Posterior cingulate gyrus (tissue), 11 donors: ENCODE measurements at places on chromosomes 12 and 14.

DNA sequence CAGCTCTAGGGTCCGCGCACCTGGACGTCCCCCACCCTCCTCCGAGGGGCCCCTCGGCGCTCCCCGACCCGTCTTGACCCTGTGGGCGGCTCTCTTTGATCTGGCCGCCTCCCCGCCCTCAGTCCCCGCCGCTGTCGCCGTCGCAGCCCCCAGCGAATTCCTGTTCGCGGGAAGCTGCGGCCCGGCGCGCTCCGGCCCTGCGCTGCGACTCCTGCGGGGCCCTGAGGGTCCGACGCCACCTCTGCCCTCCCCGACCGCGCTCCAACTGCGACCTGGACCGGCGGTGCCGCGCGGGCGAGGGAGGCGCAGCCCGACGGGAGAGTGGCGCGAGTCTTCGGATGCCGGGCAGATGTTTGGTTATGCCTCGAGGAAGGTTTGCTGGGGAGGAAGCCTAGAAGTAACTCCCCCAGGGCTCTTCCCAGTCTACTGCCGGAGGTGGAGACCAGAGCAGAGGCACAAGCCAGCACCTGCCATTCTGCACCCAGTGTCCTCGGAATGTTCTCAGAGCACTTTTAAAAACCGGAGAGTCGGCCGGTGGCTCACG, 440 bp upstream of the ISM2 start:
- DNase-seq: no peak

GRCh38 chr12:97177481-97177880, 270.4 kb downstream of the NEDD1 start:
- no peak for DNase-seq

DNA sequence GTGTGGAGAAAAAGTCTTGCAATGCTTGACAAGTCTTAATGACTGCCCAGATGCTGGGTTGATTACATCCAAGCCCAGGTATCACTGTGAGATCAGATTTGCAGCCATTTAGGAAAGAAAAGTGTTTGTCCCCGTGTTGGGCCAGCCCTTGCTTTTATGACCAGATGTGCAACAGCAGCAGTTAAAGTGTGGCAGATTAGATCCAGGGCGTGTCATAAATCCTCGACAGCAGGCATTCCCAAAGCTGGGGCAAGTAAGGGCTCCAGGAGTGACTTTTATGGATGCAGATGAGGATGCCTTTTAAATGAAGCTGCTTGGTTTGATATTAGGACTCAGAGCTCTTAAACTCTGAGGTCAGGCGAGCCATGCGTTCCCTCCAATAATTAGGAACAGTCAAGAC, 1.7 kb downstream of the SMOC1 start:
- no peak for DNase-seq

DNA sequence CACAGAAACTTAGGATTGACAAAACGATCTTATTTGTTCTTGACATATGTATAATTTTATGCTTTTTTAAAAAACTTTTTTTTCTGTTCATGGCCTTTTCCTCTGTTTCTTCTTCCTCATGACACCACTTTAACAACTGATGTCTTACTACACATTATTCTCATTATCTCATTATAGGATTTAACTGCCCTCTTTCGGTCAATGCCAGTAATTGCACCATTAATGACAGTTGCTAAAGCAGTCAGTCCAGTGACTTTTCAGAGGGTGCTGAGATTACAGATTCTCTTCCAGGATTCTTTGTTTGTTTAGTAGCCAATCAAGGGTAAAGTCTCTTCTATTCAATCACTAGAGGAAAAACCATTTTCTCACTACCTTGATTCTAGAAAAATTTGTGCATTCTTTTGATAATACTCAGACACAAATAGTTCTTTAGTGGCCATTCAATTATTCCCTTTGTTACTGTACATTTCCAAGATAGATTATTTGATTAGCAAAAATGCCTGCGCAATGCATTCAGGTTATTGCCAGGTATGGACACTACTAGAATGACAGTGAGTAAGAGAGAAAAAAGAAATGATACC, 50.1 kb downstream of the KLRG1 start:
- DNase-seq: no peak

DNA sequence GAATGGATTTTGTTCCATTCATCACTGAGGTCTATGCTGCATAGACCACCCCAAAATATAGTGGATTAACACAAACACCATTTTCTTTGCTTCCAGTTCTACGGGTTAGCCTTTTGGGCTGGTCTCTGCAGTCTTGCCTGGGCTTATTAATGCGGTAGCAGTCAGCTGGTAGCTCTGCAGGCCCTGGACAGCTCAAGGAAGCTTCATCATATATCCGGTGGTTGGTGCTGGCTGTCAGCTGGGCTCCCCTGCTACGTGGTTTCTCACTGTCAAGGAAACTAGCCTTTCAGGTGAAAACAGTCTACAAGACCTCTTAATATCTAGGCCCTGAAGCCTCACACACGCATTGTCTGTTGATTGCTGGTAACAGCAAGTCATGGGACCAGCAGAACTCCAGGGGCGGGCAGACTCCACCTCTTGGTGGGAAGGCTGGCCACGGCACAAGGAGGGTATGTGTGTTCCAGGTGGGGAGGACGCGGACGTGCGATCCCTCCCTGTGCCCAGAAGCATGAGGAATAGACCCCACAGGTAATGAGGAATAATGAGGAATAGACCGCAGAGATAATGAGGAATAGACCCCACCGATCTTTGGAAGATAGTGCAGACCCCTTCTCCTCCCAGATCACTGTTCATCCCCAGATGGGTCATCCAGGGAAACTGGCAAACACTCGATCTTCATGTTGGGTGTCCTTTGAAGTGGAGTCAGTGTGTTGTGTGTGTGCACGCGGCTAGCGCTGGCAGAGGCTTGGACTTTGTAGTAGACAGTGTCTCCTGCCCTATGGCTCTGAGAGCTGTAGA, 13.3 kb downstream of the TSPAN9 start:
- no peak for DNase-seq

GRCh38 chr12:111056618-111057521, 136.5 kb upstream of the MYL2 start:
- DNase-seq: no peak

- no peak for DNase-seq
Observed at GRCh38 chr14:38799671-38800070, 303.4 kb downstream of the SEC23A start.

- peak; percentile 57 for DNase-seq
Observed at GRCh38 chr14:75578102-75578785, at the start of gene FLVCR2. FLVCR2 (plus strand) TSS chr14:75578620; CDS start chr14:75578973, 353 bp downstream.

DNA sequence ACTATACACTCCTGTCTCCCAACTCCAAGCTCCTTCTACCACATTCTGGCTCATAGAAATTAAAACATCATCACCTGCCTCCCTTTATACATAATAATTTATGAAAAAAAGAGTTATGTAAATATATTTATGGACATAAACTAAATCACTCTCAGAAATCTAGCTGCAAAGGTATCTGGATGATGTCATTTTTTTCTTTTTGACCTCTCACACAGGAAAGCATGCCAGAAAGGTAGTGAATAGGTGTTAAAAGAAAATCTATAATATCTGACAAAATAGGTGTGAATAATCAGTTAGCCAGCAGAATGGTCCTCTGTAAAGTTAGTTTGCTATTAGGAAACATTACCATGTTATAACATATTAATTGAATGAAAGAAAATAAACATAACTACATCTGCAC, 7.7 kb downstream of the LRRIQ1 start:
- DNase-seq: no peak

DNA sequence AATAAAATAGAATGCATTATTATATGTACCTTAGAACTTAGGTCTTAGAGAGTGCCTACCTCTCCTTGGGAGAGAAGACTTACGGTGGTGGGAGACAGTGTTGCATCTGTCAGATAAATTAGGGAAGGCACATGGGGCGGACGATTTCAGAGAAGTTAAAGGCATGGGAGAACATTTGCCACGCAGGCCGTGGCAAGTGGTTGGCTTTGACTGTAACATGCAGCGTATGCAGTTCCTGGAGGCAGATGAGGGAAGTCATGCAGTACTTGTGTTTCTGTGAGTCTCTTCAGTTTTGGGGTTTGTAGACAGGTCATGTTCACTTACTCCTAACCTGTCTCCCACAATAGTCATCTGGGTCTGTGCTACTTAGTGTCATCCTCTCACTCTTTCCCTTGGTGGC, 43.6 kb downstream of the ETV6 start:
- DNase-seq: no peak

- no peak for DNase-seq
Observed at GRCh38 chr14:79564371-79564770, 646.9 kb downstream of the DIO2 start.

DNA sequence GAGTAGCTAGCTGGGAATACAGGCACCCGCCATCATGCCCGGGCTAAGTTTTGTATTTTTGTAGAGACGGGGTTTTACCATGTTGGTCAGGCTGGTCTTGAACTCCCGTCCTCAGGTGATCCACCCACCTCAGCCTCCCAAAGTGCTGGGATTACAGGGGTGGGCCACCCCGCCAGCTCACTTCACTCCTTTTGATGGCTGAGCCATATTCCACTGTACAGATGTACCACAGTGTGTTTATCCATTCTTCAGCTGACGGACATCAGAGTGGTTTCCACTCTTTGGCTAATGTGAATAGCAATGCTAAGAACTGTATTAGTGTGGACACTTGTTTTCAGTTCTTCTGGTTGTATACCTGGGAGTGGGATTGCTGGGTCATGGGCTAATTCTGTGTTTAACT, 29.5 kb downstream of the SNRNP35 start:
- no peak for DNase-seq

GRCh38 chr14:33987565-33988080, 36.7 kb upstream of the EGLN3 start:
- no peak for DNase-seq

GRCh38 chr12:58412461-58413060, 471.2 kb downstream of the ATP23 start:
- DNase-seq: no peak

GRCh38 chr12:109247831-109248654, 61.0 kb downstream of the FOXN4 start:
- DNase-seq: no peak

GRCh38 chr12:112841906-112842305, 50.4 kb downstream of the RPH3A start:
- no peak for DNase-seq

GRCh38 chr12:74424778-74425177, 112.9 kb upstream of the ATXN7L3B start:
- no peak for DNase-seq

DNA sequence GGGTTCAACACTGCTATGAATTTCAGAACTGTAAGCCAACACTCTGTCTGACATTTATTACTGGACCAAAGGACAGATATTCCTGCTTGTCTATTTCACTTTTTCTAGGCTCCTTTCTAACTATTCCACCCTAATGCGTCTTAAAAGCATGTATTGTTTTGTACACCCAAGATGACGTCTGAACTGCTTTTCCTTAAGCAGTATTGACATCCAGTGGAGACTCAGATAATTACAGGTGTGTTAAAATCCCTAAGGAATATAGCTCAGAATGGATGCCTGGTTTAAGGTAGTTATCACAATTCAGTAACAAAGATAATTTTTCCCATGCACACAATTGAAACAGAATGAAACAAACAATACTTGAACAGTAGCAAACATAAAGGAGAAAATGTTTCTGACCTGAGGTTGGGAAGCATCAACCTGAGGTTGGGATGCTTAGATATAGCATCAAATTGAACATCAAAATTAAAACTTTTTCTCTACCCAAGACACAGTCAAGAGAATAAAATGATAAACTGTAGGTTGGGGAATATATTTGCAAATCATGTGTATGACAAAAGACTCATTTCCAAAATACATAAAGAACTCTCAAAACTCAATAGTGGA, 93.7 kb upstream of the PTPRR start:
- DNase-seq: no peak

- DNase-seq: no peak
Observed at GRCh38 chr14:102421411-102422057, 58.8 kb downstream of the TECPR2 start.

DNA sequence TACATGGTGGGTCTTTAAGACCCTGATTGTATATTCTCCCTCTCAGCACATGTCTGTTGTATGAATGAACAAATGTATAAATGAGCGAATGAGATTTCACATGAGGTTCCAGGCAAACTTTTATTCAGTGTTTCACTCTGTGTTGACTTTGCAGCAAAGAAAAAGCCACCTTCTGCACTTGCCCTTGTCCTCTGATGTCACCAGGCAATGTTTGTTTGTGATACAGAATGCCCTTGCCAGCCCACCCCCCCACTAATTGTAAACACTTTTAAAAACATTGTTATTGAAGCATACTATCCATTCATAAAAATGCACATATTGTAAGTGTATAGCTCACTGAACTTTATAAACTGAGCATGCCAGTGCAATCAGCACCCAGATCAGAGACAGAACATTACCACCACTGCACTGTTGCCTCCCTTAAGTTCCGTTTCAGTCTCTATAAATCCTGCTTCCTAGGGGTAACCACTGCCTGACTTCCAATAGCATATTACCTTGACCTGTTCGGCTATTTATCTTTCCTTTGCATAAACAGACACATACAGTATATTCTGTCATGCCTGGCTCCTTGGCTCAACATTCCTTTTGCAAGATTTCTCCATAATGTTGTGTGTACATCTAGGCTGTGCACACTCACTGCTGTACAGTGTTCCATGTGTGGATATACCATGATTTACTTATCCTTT, 11.3 kb upstream of the LTA4H start:
- no peak for DNase-seq

- DNase-seq: no peak
Observed at GRCh38 chr14:59438195-59438647, 27.0 kb downstream of the GPR135 start.

DNA sequence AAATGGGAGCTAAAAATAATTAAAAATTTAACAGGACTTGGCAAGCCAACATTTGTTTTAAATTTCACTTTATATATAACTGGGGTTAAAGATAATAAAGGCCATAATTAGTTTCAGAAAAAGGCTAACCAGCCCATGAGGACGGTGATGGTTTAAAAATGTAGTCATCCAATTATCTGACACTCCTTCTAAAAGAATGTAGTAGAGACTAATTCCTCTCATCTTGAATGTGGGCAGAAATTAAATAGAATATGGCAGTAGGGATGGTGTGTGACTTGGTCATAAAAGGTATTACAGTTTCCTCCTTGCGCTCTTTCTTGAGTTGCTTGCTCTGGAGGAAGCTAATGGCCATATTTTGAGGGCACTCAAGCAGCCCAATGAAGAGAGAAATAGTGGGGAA, 49.1 kb upstream of the PTPRB start:
- DNase-seq: no peak

DNA sequence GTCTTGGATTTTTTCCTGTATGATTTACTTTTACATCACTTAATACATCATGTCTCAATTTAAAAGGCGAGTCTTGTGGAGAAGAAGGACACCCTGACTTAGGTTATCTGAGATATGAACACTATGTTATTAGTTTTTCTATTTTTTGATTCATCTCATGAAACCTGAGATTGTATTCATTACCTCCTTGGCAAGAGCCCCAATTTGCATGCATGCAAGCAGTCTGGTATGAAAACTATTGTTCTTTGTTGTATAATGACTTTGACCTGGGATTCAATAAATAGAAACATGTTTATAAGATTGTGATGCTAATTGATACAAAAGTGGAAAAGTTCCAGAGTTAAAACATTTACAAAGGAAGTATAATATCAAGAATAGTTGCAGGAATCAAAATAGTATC, 576.1 kb downstream of the NOVA1 start:
- no peak for DNase-seq

DNA sequence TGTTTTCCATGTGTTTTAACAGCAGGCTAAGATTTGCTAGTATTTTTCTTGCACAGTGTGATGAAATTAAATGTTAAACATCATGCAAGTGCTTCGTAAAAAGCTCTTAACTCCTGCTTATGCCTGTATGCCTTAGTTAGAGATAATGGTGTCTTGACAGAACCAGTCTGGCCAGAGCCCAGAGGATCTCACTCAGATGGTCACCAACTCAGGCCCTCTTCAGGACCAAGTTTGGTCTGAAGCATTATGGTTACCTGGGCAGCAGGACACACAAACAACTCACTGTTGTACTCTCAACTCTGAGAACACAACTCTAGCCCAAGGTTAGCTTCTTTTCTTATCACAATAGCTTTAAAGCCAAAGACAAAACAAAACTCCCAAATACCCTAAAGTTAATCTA, 115.4 kb downstream of the KIF21A start:
- DNase-seq: no peak
